ENCODE measurements at places on chromosomes 7 and 10. TPM values are rescaled to one million over a fixed set of nuclear protein-coding genes. Genes with fewer than 3 reads are reported as not detected.

GRCh38 chr7:132937286-132937685, 144.6 kb downstream of the CHCHD3 start:
- DNase-seq, result no peak

CALCR gene
- total RNA-seq, result not detected

GRCh38 chr7:100215895-100216294, 3.9 kb upstream of the PVRIG start:
- DNase-seq, result no peak

IFIT1B gene
- total RNA-seq, result not detected

DNA sequence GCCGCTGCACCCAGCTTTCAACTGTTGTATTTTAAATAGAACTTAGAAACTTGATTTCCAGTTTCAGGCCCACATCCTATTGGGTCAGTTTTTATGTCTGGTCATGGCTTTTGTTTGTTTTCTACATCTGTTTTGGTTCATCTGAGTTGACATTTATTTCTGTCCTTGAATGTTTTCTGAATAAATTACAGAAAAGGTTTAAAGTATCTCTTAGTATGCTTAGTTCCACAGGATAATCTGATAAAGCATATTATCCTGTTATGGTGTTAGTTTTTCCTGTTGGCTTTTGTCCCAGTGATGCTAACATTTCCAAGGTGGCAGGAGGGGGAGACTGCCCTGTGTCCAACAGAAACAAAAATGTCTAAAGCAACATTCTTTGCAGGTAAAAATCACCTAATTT, 733.2 kb downstream of the INHBA start:
- no peak for DNase-seq

- DNase-seq, result no peak
Observed at GRCh38 chr10:27884185-27884641, 114.7 kb downstream of the ODAD2 start.

DNA sequence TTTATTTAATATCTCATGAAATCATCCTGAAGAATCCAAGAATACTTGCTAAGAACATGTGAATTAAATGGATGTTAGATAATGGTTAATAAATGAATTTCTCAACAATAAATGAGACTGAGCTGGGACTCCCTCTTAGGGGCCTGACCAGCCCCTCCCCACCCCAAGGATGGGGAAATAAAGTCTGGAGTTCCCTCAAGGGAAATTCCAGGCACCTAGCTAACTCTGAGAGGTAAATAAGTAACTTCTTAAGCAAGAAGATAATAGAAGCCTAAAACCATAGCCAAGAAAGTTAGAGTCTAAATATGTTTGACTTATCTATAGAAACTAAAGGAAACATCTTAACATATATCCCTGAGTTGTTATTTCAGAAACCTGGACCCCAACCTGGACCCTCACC, 32.2 kb upstream of the PPP1R9A start:
- DNase-seq, result no peak

DNA sequence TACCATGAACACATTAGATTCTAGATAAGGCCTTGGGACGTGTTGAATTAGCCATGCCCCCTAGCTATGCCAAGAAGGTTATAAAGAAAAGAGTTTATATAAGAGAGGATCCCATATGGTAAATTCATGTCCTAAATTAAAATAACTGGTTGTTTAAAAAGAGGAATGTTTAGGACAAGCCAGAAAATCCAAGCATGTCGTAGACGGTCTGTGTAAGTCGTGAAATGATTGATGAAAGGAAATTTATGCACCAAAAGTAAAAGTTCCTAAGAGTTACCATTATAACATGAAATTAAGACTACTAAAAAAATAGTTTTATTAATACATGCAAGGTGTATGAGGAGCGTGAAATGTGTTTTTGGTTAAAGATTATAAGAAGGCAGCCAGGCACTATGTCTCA, 624.9 kb downstream of the ARL4A start:
- DNase-seq, result no peak

DNA sequence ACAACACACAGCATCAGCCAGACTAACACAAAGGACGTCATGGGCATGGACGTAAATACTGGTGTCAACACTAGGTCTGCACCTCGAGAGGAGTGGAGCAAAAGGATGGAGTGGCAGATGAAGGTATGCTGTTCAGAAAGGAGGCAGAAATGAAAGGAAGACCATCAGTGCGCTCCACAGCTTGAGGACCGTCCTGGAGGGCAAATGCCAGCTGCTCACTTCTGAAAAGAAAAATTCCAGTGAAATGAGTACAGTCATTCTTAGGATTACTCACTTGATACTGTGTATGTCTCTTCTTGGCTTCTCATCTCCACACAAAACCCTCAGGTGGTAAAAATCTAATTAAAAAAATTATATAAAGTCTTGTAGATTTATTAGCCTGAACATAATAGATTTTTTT, 44.8 kb downstream of the EGFR start:
- DNase-seq, result no peak

- DNase-seq, result peak; percentile 61
Observed at GRCh38 chr10:24465891-24466818, 257.2 kb downstream of the KIAA1217 start.

GRCh38 chr7:91397612-91398011, 133.4 kb downstream of the FZD1 start:
- no peak for DNase-seq

- no peak for DNase-seq
Observed at GRCh38 chr10:12358863-12359564, 9.7 kb downstream of the CAMK1D start.

FAM180A gene
- not detected for total RNA-seq

EPDR1 gene
- total RNA-seq, result not detected

PNLIPRP3 gene
- total RNA-seq, result not detected

FBXO24 gene
- total RNA-seq, result 0.41 TPM

DNA sequence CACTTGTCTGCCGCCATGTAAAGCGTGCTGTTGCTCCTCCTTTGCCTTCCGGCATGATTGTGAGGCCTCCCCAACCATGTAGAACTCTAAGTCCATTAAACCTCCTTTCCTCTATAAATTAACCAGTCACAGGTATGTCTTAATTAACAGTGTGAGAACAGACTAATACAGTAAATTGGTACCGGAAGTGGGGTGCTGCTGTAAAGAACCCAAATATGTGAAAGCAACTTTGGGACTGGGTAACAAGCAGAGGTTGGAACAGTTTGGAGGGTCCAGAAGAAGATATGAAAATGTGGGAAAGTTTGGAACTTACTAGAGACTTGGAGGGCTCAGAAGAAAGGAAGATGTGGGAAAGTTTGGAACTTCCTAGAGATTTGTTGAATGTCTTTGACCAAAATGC, 106.8 kb upstream of the DIP2C start:
- no peak for DNase-seq

DNA sequence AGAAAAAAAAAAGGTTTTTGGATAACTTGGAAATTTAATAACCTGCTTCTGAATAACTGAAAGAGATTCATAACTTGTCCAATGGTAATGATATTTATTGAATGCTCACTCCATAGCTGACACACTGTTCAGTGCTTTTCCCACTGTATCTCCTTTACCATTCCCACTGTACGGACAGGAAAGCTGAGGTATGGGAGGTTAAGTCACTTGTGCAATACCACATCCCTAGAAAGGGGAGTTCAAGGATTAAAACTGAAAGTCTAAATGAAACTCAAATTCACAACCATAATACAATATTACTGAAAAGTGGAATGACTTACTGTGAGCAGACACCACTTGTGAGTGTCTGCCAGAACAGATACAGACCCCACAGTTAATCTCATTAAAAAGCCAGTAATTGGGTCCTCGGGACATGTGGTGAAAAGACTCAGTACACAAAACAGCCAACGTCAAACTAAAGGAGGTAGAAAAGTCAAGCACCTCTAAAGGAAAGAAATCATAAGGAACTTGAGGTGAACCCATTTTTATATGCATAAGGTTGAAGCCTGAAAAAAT, 13.8 kb upstream of the RHOBTB1 start:
- DNase-seq, result no peak

ARHGEF5 gene
- 8.0 TPM for total RNA-seq

- DNase-seq, result no peak
Observed at GRCh38 chr10:70677016-70677415, 4.7 kb downstream of the ADAMTS14 start.

- no peak for DNase-seq
Observed at GRCh38 chr10:16886031-16886430, 68.8 kb upstream of the RSU1 start.

DNA sequence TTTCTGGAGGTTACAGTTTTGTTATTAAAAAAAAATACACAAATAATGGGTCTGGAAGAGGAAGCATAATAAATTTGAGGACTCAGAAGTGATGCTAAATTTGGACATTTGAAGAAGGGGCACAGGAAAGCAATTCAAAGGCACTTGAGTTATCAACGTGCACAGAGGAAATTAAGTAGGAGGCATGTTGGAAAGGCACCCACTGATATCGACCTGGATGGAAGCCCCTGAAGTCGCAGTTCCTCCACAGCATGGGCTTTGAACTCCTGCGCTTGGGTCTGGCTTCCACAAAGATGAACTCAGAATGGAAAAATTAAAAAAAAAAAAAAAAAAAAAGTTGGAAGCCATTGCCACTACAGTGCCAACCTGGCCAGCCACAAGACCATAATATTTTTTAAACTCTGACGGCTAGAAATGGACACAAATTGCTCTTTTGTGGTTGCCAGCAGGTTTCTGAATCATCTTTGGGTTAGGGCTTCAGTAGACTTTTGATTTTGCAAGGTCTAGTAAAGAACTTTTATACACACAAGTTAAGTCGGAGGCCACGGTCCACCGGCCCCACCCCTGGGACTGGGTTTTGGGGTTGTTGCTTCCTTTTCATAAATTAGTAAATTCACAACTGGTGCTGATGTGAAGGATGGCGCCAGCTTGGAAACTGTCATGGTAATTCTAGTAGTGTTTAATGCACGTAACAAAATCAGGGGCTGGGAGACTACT, 21.6 kb downstream of the JCAD start:
- DNase-seq, result no peak

DNA sequence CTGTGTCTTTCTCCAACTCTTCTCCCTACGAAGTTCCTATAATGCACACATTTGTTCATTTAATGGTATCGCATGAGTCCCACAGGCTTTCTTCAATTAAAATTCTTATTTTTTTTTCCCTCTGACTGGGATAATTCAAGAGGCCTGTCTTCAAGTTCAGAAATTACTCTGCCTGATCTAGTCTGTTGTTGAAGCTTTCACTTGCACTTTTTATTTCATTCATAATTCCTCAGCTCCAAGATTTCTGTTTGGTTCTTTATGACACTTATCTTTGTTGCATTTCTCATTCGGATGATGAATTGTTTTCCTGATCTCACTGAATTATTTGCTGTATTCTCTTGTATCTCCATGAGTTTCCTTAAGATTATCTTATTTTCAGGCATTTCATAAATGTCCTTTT, 103.9 kb downstream of the RSU1 start:
- no peak for DNase-seq

GRCh38 chr10:83582407-83583095, 556.8 kb upstream of the GHITM start:
- no peak for DNase-seq

ITPRID1 gene
- not detected for total RNA-seq

DNA sequence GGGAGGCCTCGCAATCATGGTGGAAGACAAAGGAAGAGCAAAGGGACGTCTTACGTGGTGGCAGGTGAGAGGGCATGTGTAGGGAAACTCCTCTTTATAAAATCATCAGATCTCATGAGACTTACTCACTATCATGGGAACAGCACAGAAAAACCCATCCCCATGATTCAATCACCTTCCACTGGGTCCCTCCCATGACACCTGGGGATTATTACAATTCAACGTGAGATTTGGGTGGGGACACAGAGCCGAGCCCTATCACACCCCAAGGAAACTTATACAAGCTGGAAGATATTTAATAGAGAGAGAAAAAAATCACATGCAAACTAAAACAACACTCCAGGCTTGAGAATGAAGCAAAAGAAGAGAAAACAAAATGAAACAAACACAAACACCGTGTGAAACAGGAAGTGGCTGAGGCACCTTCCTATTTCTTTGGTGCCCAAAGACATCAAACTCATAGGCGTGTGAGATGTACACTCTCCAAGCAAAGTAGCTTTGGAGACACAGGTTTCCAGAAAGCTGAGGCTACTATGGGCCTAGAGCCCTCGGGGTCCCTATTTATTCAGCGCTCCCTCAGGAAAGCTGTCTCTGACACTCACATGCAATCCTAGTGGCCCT, 97.2 kb downstream of the PRKCQ start:
- no peak for DNase-seq

DNA sequence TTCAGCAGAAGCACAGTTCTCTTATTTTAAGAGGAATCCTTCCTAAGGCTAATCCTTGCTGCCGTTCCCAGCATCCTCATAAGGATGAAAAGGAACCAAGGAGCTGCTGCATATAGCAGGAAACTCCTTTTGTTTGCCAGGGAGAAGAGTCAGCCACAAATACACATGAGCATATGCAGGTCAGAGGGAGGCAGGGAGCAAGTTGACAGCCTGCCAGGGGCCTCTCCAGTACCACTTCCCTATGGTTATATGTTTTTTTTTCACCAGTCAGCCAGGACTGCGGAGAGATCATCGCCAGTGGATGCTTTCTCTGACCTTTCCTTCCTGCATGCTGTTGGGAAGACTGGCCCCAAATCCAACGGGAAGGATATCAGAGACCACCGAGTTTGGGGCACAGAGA, 39.8 kb downstream of the SLC35B4 start:
- no peak for DNase-seq

- DNase-seq, result no peak
Observed at GRCh38 chr7:2934211-2934731, 90.2 kb upstream of the GNA12 start.

DNA sequence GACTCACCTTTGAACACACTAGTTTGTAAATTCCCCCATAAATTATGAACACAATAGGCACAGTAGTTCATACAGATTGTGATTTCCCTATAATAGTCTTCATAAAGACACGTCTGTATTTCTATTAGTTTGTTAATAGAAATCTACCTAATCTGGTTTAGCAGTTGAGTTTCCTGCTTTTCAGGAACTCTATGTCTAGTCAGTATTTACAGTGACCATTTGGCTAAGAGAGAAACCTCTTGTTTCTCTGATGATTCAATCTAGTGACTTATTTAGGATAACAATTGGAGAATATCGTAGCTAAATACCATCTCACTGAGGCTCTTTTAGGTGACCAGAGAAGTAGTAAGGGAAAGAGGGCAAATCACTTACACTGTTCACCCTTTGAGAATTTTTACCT, 5.9 kb upstream of the HERPUD2 start:
- DNase-seq, result no peak

DNA sequence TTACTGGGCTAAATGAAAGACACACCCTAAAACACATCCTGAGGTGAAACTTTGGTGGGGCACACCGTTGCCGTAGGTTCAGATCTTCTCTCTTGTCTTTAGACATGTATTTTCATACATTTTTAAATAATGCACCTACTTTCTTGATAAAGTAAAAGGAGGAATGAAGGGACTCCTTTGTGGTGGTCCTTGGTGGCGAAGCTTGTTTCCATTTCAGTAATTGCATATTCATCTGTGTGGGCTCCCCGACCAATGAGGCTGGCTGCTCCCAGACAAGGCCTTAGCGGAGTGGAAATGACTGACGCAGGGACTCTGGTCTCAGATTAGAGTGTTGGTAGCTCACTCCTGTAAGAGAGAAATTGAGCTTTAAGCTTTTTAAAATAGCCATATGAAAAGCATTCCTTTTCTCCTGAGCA, 815 bp downstream of the CCSER2 start:
- peak; percentile 57 for DNase-seq

MEOX2 gene
- not detected for total RNA-seq
